Effector memory CD8-positive, alpha-beta T cell (primary cell): ENCODE measurements at places on chromosomes 12 and 14.

DNA sequence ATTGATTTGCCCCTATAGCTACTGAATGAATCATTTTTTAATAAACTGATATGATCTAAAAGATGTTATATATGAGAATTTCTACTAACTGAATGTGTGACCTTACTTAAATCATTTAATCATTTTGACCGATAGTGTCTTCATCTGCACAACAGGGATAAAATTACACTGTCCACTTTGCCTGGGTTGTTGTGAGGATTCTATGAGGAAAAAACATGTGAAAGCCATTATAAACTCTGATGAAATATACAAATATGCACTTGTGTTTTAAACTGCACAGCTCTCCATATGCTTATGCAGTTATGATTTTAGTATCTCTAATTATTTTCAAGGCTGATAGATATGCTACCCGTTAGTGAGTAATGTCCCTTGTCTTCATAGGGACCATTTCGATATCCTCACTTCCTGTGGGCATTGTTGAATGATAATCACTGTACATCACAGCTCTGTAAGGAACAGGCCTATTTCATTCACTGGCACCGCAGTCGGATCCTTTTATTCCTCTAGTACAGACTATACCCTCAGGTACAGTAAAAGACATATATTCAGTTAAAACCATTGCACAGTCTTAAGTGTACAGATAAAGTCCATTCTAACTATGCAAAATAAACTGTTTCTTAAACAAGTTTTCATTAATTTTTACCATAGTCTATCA is 88.7 kb upstream of the RAP1B start:
- H3K4me3 ChIP-seq: no peak overlapping the region
- no peak for DNase-seq
- no peak overlapping the region for H3K27ac ChIP-seq
- H3K27me3 ChIP-seq: no peaks in the 10 kb centered on the region

- H3K36me3 ChIP-seq: no peaks in the 10 kb centered on the region
- no peak overlapping the region for H3K27ac ChIP-seq
- DNase-seq: no peak
- H3K4me1 ChIP-seq: peaks cover 11% of the 10 kb centered on the region
- peaks cover 34% of the 10 kb centered on the region for H3K27me3 ChIP-seq
These were observed 82.6 kb downstream of the GALNT8 start for GRCh38 chr12:4802841-4803240.

DNA sequence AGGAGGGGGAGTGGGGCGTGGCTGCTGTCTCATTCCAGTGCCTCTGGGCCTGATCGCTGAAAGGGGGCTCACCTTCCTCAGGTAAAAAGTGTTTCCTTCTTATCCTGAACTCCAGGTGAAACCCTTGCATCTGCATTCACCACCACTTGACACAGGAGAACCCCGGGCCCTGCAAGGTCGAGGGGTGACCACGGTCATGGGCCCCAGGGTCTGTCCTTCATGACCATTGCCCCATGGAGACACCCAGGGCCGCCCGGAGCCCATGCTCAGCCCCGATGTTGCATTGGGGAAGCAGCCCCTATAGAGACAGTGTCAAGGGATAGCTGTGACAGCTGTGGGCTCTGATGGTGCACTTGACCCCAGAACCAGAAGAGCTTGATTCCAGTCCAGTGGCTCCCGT is 34.4 kb upstream of the DYNC1H1 start:
- no peak overlapping the region for H3K27ac ChIP-seq
- H3K36me3 ChIP-seq: peaks cover 33% of the 10 kb centered on the region
- H3K4me3 ChIP-seq: no peak overlapping the region
- H3K27me3 ChIP-seq: no peaks in the 10 kb centered on the region

- DNase-seq: no peak
- no peak overlapping the region for H3K27ac ChIP-seq
- no peaks in the 10 kb centered on the region for H3K4me1 ChIP-seq
These were observed 163.8 kb downstream of the RPL10L start for GRCh38 chr14:46487582-46488350.

DNA sequence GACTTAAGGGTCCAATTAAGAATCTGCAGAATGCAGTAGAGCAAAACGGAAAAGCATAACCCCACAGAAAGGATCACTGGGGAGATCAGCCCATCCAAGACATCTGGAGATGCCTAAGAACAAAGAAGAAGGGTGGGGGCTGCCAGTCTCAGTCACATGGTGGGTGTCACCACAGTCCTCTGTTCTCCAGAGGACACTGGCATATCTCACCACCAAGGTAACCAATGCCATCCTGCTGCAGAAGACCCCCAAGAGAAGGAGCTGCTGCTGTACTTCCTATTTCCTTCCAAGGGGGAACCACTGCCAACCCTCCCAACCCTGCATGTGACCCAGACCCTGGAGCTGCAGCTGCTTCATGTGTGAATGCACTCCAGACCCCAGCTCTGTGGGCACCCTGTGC is 91.2 kb downstream of the PTGER2 start:
- H3K4me1 ChIP-seq: peaks cover 49% of the 10 kb centered on the region
- no peak overlapping the region for H3K4me3 ChIP-seq
- DNase-seq: no peak

DNA sequence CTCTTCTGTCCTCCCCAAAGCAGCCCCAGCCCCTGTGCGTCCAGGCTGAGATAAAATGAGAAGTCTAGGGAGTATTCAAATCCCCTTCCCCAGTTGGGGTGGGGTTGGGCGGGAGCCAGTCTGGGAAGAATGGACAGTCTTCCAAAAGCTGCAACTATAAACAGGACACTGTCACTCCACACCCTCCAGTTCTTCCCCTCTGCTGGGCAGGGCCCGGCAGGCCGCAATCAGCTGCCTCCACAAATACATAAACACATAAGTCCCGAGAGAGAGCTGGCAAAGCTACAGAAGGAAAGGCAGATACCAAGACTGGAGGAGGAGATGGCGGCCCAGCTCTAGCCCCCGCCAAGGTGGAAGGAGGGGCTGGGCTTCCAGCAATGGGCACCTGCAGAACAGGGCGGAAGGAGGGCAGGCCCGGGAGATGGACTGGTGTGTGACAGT is 12.7 kb downstream of the LTBP2 start:
- peaks cover 10% of the 10 kb centered on the region for H3K27me3 ChIP-seq
- no peaks in the 10 kb centered on the region for H3K4me1 ChIP-seq
- no peak overlapping the region for H3K4me3 ChIP-seq
- no peaks in the 10 kb centered on the region for H3K36me3 ChIP-seq

- H3K4me1 ChIP-seq: peaks cover 29% of the 10 kb centered on the region
- no peak for DNase-seq
- peak overlapping the region; percentile 94 for H3K27ac ChIP-seq
These were observed 433 bp downstream of the COX16 start for GRCh38 chr14:70359076-70359424.

- H3K4me1 ChIP-seq: no peaks in the 10 kb centered on the region
- no peaks in the 10 kb centered on the region for H3K36me3 ChIP-seq
- no peak for DNase-seq
- H3K27ac ChIP-seq: no peak overlapping the region
- no peak overlapping the region for H3K4me3 ChIP-seq
These were observed 529.9 kb downstream of the NOVA1 start for GRCh38 chr14:26067786-26068459.

- H3K27me3 ChIP-seq: peaks cover 18% of the 10 kb centered on the region
- no peaks in the 10 kb centered on the region for H3K4me1 ChIP-seq
- H3K36me3 ChIP-seq: no peaks in the 10 kb centered on the region
- H3K27ac ChIP-seq: no peak overlapping the region
- no peak overlapping the region for H3K4me3 ChIP-seq
- DNase-seq: no peak
These were observed 25.3 kb downstream of the JDP2 start for GRCh38 chr14:75452900-75453816.

DNA sequence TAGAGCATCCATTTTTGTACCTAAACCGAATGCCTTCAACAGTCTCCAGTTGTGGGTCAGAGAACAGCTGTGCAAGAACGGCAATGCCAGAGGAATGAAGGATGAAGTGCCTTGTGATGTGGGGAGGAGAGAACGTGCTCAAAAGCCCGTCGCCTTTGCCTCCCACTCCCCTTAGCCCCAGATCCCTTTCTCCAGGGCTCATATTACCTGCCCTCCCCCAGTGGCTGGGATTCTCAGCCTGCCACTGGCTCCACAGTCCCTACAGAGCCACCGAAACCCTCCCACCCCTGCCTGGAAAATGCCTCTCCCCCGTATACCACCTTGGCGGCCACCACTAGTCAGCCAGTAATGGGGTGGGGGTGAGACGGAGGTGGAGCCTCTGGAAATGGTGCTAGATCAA is 158.5 kb downstream of the ZFP36L1 start:
- no peak overlapping the region for H3K27ac ChIP-seq
- no peak for DNase-seq
- no peaks in the 10 kb centered on the region for H3K27me3 ChIP-seq
- H3K36me3 ChIP-seq: peaks cover 3% of the 10 kb centered on the region
- no peaks in the 10 kb centered on the region for H3K4me1 ChIP-seq
- no peak overlapping the region for H3K4me3 ChIP-seq

DNA sequence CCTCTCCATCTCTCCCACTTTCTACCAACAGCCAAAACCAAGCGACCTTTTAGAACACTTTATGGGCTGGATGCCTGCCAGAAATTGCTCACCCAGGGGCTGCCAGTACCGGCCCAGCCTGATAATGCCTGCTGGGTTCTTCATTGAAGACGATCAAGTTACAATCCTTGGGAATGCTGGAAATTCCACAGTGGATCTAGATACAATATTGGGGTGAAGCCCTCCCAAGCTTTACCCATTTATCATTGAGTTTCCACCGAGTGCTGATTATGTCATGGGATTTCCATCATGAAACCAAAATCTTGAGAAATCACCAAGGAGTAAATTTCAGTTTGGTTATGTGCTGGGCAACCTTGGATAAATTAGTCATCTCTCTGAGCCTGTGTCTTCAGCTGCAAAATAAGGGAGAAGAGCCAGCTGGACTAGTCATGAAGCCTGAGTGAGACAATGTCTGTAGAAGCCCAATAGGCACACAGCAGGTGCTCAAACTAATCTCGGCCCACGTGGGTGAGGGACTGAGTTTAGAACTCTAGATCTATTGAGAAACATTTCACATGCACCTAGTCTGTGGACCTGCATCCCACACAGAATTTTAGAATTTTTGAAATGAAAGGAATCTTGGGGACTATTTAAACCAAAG is 75.5 kb upstream of the CLMN start:
- H3K27me3 ChIP-seq: no peaks in the 10 kb centered on the region
- H3K4me3 ChIP-seq: no peak overlapping the region
- no peaks in the 10 kb centered on the region for H3K4me1 ChIP-seq
- no peak overlapping the region for H3K27ac ChIP-seq
- no peaks in the 10 kb centered on the region for H3K36me3 ChIP-seq

GRCh38 chr12:121766290-121767039 is 27.0 kb downstream of the RHOF start:
- H3K27me3 ChIP-seq: no peaks in the 10 kb centered on the region
- H3K4me3 ChIP-seq: no peak overlapping the region
- no peaks in the 10 kb centered on the region for H3K4me1 ChIP-seq
- peaks cover 2% of the 10 kb centered on the region for H3K36me3 ChIP-seq
- H3K27ac ChIP-seq: no peak overlapping the region
